Heart left ventricle (tissue), 16 donors: ENCODE measurements at places on chromosomes 5 and 9. TPM values are rescaled to one million over a fixed set of nuclear protein-coding genes. Genes with fewer than 3 reads are reported as not detected.

PDLIM4 gene
- total RNA-seq = 4.7 TPM

DNA sequence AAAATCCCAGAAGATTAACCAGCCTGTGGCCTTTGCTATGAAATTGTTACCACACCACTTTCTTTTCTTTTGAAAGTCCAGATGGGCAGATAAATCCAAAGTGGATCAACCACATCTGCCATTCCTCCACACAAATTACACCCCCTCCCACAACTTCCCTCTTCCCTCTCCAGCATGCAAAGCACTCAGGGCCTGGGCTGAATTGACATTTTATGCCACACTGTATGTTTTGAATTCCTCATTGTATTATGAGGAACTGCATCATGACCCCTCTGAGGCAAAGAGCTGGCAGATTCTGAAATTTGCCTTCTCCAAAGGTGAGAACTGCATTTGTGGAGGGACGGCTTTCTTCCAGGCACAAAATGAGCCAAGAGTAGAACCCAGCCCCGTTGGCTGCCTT, 589.2 kb upstream of the KLF4 start:
- no peak for DNase-seq

GRCh38 chr9:29203244-29203930, 1630.1 kb upstream of the C9orf72 start:
- no peak for DNase-seq

EIF4EBP3 gene
- total RNA-seq = 24.2 TPM

- DNase-seq = peak; percentile 79
These were observed 232.1 kb downstream of the MAN2A1 start for GRCh38 chr5:109921735-109922380.

DNA sequence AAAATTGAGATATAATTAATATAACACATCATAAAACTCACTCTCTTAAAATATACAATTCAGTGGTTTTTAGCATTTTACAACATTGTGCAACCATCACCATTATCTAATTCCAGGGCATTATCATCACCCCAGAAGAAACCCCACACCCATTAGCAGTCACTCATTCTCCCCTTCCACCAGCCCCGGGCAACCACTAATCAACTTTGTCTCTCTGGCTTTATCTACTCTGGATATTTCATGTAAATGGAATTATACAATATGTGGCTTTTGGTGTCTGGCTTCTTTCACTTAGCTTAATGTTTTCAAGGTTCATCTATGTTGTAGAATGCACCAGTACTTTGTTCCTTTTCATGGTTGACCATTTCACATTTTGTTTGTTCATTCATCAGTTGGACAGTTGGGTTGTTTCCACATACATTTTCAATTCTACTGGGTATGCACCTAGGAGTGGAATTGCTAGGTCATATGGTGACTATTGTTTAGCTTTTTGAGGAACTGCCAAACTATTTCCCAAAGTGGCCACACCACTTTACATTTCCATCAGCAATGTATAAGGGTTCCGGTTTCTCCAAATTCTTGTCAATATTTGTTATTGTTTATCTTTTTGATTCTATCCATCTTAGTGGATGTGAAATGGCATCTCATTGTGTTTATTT, 62.4 kb downstream of the MARCHF3 start:
- DNase-seq = no peak

DNA sequence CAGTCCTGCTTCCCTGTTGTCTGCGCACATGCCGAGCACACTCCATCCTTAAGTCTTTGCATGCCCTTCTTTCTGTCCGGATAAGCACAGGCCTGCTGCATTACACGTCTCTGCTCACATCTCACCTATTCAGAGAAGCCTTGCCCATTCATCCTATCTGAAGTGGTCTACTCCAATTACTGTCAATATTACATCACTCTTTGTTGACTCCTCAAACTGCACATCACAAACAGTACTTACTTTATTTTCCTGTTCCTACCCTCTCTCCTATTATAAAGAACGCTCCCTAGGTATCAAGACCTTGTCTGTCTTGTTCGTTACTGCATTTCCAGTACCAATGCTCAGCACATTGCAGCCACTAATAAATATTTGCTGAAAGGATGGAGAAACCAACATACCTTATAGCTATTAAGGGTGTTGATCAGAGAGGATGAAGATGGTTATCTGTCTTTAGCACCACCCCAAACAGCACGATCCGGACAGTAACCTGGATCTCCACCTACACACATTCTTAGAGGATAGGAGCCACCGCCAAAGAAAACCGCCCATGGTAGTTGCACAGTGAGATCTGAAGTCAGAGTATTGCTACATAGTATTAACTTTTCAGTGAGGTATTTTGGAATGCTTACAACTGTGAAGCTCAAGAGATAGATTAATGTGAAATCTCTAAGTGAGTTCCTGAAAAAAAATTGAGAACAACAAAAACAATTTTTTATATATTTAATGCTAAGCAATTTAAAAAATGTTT, 1.6 kb upstream of the PRRC1 start:
- no peak for DNase-seq

DNA sequence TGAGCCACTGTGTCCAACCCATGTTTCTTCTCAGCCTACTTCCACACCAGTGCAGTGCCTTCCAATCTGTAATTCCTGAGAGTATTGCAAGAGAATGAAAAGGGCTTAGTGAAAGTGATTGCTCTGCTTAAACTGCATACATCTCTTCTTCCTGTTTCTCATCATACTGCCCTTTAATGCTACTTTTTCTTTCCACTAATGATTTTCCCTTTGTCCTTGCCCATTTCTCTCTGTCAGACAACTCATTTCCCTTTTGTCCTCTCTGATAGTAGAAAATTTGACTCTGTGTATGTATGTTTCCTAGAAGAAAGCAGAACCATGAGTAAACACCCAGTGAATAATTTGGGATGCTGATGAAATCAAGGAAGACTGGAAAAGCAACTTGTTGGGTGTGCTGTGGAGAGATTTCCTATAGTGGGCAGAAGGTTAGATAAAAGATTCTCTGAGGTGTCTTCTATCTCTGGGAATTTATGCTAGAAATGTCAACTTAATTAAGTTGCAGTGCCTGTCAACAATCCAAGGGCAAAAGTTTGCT, 102.2 kb upstream of the CHD1 start:
- no peak for DNase-seq
